NCI-H526 (cell line): ENCODE measurements at places on chromosomes 12 and 14.
A peak's percentile ranks its signal among the peaks of the same experiment; 100 is the strongest.

DNA sequence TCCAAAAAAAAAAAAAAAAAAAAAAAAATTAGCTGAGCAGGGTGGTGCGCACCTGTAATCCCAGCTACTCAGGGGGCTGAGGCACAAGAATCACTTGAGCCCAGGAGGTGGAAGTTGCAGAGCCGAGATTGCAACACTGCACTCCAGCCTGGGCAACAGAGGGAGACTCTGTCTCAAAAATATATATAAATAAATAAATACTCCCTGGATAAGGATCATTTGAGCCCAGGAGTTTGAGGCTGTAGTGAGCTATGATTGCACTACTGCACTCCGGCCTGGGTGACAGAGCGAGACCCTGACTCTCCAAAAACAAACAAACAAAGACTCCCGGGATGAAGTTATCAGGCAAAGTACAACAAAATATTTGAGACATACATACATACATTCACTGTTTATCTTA, 3.3 kb upstream of the NAA25 start:
- no peak for DNase-seq

- no peak for DNase-seq
Measured at GRCh38 chr14:61653507-61653906, 41.8 kb upstream of the HIF1A start.

GRCh38 chr12:131829356-131829747, 1.2 kb downstream of the MMP17 start:
- DNase-seq, result peak; percentile 77

GRCh38 chr12:49031573-49032161, 13.1 kb upstream of the PRKAG1 start:
- no peak for DNase-seq

DNA sequence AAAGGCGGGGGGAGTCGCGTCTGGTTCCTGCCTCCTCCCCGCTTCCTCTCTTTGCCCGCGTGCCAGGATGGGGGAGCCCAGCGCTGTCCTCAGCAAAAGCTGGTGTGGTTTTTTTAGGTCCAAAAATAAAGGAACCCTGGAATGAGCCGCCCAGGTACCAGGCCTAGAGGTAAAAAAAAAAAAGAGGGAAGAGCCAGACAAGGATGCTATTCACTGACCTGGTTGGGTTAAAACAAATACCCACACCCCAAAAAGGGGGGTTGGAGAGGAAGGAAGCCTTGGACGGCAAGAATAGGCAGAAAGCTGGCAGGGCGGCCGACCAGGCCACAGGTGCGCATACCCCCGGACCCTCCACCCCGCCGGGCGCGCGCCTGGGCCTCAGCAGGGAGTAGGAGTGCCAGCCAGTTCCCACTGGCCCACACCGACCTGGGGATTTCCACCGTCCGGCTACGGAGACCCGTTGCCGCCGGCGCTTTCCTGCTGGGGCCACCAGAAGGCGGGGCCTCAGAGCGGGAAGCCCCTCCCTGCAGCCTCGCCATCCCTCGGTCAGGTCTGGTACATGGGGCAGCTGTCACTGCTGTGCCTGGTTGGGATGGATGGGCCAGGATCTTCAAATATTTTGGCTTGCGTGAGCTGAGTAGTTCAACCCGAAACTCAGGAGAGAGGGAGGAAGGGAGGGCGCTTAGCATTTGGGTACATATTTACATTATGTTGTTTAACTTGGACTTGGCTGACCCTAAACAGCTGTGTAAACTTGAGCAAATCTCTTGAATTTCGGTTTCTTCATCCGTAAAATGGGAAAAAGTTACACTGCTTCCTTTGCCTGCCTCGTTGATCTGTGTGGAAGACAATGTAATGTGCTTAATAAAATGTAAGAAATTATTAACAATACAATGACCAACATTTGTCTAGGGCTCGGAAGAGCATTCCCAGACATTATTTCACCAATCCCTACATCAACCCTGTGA, 5.4 kb upstream of the IRF2BPL start:
- peak; percentile 92 for DNase-seq

- DNase-seq, result no peak
Measured at GRCh38 chr14:51674294-51675002, 22.7 kb downstream of the FRMD6 start.

DNA sequence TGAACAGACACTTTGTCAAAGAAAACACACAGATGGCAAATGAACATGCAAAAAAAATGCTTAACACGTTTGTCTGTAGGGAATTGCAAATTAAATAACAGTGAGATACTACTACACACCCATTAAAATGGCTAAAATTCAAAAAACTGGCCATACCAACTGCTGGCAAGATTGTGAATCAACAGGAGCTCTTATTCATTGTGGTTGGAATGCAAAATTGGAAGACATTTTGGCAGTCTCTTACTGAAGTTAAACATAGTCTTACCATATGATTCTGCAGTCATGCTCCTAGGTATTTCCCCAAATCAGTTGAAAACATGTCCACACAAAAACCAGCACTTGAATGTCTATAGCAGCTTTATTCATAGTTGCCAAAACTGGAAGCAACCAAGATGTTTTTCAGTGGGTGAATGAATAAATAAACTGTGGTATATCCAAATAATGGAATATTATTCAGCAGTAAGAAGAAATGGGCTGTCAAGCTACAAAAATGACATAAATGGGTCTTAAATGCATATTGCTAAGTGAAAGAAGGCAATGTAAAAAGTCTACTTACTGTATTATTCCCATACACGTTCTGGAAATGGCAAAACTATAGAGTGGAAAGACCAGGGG, 91.4 kb downstream of the PLEKHA5 start:
- no peak for DNase-seq

- DNase-seq, result no peak
Measured at GRCh38 chr12:106980944-106981343, 6.0 kb downstream of the MTERF2 start.

- DNase-seq, result no peak
Measured at GRCh38 chr14:99242238-99242637, 29.8 kb downstream of the BCL11B start.

- no peak for DNase-seq
Measured at GRCh38 chr14:102848830-102849525, 71.7 kb downstream of the TRAF3 start.

GRCh38 chr14:46352844-46353243, 298.7 kb downstream of the RPL10L start:
- DNase-seq, result no peak

DNA sequence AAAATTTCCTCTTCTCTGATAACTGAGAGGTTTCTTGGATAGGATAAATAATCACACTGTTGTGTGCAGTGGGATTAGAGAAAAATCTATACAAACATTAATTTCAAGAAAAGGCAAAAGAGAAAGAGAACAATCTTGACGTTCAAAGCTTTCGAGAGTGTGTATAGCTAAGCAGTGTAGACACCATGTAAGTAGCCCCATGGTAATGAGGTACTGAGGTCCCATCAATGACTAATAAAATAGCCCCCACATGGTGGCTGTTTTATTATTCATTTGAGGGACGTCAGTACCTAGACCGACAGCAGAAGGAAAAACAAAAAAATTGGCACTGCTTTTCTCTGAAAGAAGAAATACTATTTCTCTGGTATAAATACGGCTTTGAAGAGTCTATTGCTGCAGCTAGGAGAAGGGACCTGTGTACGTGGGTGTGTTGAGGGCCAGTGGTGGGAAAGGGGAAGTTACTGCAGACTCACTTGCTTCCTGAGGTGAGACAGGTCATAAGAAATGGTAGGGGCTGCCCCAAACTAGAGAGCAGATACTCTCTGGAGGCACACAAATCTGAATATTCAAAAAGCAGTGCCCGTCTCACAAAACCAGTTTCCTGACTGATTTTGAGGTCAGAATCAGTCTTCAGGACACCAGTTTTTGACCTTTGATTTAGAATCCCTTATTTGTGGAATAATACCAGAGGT, 339.8 kb downstream of the EMP1 start:
- no peak for DNase-seq

DNA sequence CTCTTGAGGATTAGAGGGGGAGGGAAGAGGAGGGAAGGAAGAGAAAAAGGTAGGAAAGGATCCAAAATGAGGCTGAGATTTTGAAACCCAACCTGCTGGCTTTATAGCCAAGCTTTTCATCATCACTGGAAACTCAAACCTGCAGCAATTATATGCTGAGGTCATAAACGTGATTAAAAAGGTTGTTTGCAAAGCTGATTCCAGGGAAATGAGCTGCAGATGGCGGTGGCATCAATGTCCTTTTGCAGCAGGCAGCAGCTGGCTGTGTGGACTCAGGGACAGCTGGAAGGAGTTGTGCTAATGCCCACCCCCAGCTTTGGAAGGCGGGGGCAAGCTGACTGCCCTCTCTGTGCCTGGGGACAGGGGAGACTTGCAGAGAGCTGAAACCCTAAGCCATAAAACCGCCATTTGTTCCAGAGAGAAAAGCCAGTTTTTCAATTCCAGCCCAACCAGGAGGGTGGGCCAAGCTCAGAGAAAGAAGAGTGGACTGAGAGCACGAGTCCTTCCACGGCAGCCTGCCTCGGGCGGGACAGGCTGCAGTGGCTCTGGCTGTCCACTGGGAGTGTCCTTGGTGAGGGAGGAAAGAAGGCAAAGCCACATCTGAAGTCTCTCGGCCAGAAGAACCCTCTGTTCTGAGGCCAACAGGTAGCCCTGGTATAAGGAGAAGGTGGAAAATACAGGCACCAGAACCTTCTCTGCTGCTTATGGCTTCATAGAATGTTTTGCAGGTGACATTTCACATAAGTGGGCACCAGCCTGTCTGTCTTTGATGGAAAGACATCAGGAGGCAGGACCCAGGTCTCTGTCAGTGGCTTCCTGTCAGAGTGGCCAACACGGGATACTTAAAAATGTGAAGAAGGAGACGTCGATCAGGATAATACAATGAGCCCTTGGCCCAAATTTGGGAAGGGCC, 90.7 kb downstream of the SINHCAF start:
- peak; percentile 76 for DNase-seq

DNA sequence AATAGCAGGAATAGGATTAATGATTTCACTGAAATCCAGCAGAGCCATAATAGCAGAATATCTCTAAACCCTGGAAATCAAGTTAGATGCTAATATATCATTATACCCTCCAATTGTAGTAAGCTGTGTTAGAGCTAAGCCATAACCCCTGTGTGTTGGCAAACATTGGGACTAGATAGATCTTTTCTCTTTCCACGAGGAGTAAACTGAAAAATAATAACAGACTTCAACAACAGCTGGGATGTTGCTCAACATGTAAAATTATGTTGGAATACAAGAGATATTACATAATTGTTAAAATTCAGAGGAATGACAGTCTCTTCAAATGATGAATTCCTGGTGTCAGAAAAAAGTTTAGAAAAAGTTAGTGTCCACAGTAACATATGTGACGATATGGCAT, 383.8 kb downstream of the SNAPC1 start:
- DNase-seq, result no peak

GRCh38 chr12:123142921-123143735, 7.8 kb downstream of the PITPNM2 start:
- peak; percentile 92 for DNase-seq

DNA sequence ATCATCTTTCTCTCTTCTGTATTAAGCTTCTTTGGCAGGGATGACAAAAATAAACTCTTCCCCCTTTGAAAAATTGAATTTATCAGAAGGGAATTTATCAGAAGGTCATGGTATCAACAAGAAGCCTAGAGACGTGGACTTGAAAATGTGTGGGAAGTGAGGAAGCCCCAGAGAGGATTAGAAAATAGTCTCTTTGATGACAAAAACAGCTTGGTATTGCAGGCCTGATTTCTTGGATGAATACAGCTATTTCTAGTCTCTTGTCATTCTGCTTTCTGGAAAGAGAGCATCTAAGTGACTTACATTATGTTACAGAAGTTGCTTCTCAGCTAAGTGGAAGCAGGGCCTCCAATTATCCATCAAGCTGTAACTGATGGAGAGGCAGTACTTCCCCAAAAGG, 111.1 kb downstream of the KITLG start:
- DNase-seq, result no peak

DNA sequence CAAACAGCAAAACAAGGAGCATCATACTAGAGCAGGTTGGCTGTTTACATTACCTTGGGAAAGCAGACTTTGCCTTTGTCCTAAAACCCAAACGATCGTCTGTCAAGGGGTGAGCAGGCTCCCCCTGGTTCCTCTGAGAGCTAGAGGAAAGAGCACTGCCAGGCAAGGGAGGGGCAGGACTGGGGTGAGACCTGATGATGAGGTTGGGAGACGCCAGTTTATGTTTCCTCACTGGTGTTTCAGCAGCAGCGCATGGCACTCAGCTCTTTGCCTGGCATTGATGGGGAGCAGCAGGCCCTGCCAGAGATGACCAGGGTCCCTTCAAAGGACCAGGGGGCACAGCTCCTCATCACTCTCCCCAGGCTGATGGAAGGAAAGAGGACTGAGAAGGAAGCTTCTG, 7.9 kb upstream of the KRT2 start:
- no peak for DNase-seq

DNA sequence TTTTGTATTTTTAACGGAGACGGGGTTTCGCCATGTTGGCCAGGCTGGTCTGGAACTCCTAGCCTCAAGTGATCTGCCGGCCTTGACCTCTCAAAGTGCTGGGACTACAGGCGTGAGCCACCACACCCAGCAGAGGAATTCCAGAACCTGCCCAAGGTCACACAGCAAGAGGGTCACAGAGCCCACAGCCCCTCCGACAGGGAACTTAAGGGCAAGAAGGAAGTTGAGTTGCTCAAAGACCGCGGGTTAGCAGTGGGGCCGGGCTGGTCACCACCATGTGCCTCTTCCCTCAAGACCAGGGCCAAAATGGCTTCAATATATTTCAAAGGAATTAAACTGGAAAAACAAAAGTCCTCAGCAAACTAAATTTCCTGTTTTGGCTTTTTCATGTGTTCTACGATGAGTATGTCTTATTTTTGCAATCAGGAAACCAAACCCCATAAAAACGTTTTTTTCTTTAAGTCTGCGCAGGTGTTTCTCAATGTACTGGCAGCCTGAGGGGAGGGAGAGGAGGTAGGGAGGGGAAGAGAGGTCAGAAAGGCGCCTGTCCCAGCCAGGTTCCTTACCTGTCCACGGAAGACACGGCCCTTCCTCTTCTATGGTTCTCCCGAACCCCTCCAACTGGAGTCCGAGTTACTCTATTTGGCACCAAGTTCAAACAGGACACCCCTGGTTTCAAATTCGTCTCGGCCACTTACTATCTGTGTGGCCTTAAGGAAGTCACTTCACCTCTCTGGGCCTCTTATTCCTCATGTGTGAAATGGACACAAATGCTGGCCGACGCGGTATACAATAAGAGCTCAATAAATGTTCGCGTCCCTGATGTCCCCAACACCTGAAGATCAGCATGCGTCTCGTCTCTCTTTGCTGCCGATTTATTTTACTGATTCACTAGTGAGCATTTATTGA, 778 bp downstream of the SLC8B1 start:
- no peak for DNase-seq

DNA sequence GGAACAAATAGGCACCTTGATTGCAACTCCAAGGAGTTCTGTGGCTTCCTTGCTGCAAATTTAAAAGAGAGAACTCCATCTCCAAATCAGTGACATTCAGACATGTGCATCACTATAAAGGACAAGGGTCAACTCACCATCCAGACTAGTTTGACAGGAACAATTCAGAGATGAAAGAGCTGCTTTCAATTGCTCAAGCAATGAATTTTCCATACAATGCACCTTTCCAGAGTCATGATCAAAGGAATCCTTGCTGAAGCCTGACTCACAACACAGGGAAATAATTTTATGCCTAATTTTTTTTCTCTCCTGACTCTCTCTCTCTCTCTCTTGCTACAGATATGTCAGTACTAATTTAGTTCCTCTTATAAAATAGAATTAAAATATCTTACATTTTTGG, 380.5 kb upstream of the GARIN6 start:
- no peak for DNase-seq

- no peak for DNase-seq
Measured at GRCh38 chr12:23523339-23523738, 426.1 kb downstream of the SOX5 start.
